Stimulated activated CD8-positive, alpha-beta memory T cell treated with anti-CD3 and anti-CD28 coated beads, Interleukin-15, amount 100 ng/mL, for 1 hour (primary cell): ENCODE measurements at places on chromosomes 7 and 10.

DNA sequence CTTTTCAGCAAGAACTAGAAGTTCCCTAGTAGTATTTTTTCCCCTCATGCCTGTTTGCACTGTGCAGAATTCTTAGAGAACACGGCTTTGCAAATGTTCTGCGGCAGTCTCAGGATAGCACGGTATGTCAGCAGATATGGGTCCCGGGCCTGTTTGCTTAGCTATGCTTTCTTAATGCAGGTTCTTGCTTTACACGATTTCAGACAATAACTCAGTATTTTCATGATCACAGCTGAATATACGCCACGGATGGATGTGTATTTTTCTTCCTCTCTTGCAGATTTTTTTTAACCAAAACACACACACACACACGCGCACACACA lies 137.3 kb downstream of the HECW1 start:
- DNase-seq: no peak

GRCh38 chr10:37643187-37643586 lies 214.2 kb downstream of the ZNF248 start:
- DNase-seq: no peak

GRCh38 chr10:69786791-69787190 lies 14.9 kb upstream of the COL13A1 start:
- DNase-seq: no peak

DNA sequence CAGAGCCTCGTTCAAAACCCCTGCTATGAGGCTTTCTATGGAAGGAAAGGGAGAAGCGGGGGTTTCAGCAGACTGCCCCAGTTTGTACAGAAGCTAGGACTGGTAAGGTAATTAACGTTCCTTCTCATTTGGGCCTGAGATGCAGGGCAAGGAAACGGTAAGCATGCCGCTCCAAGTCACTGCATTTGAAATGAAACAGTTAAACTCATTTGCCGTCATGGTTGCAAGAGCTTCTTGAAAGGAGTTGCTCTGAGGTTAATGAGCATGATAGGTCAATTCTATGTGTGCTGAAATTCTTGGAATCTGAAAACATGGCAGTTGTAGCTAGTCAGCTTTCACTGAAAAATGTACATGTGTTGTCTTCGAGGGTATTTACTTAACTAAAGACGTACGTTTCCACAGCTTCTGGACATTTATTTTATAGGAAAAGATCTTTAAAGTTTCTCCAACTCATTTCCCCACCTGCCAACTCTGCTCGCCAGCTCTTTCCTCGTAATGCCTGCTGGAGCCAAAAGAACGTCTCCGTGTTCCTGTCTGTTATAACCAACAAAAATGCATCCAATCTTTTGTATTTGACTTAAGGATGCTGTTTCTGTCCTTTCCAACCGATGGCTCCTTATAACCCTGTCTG lies 73.3 kb downstream of the ADAM12 start:
- DNase-seq: no peak

DNA sequence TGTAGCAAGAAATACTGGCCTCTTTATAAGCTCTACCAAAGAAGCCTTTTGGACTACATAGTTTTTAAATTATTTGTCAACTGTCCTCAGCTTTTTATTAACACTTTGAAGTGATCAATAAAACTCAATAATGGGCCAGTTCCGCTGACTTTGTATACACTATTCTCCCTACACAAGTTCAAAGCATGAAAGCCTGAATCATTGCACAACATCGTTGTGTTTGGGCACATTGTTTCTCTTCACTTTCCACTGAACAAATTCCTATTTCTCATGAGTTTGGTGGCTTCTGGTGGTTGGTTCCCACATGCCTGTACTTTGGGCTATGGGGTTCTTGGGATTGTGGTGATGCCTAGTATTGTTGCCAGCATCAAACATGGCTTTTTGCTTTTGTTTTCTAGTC lies 561.8 kb upstream of the LRRN3 start:
- DNase-seq: no peak

DNA sequence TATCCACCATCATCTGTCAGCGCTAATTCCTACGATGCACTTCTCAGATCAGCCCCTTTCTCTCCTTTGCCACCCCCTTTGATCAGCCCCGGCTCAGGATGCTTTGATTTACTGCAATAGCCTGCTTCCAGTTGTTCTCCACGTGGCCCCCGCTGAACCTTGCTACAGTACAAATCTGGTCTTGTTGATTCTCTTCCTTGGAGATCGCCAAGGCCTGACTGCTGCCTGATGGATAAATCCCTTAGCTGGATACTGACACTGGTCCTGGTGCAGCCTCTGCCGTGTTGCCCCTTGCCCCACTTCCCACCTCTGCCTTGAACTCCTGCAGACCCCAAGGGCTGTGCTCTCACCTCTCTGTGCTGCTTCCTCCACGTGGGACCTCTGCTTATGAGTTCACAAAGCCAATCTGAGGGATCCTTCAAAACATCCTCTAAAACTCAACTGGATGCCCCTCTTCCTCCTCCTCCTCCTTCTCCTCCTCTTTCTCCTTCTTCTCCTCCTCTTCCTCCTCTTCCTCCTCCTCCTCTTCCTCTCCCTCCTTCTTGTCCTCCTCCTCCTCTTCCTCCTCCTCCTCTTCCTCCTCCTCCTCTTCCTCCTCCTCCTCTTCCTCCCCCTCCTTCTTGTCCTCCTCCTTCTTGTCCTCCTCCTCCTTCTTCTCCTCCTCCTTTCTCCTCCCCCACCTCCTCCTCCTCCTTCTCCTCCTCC lies 15.3 kb downstream of the PLXNA4 start:
- DNase-seq: no peak

DNA sequence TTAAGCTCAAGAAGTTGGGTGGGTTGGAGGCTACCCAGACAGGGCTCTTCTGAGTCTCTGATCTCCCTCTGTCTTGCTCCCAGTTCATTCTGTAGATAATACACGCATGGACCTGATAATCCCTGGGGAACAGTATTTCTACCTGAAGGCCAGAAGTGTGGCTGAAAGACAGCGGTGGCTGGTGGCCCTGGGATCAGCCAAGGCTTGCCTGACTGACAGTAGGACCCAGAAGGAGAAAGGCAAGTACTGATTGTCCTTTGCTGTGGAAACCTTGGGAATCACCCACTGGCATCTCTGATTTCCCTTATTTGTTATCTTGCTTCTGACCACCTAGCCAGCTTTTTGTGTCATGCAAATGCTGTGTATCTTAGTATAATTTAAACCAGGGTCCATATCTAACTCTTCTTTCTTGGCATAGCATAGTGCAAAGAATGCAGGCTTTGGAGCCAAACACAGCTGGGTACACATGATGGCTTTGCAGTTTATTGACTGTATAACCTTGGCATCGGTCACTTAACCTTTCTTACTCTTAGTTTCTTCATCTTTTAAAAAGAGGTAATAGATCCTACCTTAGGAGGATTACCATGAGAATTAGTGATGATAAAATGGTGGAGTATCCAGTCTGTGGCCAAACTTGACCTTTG lies 18.0 kb downstream of the PLEKHA8 start:
- DNase-seq: no peak

DNA sequence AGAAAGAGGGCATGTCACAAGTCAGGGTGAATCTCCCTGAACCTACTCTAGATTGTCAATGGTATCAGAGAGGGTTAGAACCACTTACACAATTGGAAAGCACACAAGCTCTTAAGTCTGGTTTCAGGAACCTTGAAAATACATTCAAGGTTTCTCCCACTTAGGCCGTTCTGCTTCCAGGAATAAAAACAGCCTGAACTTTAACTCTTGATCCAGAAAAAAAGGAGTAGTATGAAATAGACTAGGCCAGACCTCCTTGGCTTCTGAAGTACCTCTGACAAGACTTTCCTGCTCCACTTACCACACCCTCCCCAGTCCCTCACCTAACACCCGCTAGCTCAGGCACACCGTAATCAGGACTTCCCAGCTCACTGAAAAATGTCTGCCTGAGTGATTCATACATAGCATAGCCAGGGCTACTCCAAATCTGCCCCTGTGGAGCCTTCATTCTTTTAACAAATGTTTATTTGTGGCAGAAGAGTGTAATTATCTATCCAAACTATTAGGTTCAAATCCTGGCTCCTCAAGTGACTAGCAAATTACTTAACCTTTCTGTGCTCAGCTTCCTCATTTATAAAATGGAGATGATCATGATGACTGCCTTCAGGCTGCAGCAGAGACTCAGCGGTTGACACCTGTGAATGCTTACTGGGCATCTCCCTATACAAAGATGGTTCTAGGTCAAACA lies 30.3 kb upstream of the IL6 start:
- no peak for DNase-seq

- no peak for DNase-seq
Measured at GRCh38 chr10:5958077-5958476, 19.3 kb downstream of the IL15RA start.

DNA sequence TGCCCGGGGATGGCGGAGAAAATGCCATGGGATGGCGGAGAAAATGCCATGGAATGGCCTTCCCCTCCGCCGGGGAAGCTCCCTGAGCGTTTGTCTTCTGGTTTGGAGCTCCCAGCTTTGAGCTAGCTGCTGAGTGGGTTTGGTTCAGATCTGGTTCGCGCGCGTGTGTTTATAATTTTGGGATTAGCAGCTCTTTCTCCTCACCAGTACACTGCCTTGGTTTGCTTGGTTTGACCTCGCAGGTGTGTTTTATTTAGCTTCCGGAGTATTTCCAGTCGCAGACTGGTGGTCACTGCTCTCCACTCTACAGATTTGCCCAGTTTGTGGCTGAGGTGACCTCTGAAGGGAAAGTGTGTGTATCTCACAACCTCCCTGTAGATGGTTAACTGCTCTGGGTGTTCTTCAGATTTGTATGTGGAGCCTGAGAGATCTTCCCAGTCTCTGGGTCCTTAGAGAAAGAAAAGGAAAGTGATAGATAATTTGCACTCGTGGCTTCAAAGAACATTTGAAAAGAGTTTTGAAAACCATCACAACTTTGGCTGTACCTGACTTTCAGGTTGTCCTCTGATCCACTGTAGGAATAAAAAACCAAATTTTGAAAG lies 597 bp downstream of the ZNF277 start:
- DNase-seq: no peak

DNA sequence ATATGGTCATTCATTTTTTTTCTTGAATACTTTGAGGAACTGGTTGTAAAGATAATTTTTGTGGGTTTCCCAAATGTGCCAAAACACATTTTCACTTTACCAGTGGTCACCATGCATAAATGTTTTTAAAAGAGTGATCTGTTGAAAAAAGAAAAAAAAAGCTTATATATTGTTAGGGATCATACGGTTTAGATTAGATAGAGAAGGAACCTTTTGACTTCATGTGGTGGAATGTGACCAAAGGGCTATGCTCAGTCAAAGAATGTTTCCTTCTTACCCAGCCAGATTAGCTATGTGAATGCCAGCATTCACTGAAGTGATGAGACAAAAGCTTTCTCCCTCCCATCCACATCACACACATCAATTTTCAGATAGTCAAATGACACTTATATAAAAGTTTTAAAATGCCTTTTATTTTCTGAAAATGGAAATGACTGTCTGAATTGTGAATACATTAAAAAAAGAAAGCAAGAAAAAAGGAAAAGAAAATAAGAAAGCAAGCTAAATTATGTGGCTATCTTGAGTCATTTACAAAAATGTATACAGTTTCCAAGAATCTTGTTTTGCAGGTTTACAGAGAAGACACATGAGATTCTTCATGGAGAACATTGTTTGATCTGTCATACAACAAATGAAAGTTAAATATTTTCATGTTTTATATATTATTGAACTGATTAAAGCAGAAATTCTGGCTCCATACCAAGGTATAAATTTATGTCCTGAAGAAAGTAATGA lies 8.6 kb upstream of the CPED1 start:
- no peak for DNase-seq

DNA sequence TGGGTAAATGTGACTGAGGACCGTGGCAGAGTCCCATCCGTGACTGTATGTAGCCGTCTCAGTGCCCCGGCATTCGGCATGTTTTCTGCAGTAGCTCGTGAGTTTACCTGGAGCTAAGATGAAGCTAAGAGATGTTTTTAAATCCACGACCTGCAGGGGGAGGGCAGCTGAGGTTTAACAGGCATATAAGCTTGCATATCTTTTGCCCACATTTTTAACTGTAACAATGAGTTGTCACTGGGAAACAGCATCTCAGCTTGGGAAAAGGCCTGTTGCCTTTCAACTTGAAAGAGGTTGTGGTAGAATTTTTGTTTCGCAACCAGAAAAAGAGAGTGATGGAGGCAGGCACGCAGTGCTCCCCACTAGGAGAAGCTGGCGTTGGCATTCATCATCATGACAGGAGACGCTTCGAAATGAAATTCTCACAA lies 77.7 kb downstream of the CELF2 start:
- no peak for DNase-seq

- DNase-seq: no peak
Measured at GRCh38 chr7:32582036-32582435, 86.7 kb downstream of the AVL9 start.

- no peak for DNase-seq
Measured at GRCh38 chr7:92547579-92547978, 19.0 kb downstream of the RBM48 start.

DNA sequence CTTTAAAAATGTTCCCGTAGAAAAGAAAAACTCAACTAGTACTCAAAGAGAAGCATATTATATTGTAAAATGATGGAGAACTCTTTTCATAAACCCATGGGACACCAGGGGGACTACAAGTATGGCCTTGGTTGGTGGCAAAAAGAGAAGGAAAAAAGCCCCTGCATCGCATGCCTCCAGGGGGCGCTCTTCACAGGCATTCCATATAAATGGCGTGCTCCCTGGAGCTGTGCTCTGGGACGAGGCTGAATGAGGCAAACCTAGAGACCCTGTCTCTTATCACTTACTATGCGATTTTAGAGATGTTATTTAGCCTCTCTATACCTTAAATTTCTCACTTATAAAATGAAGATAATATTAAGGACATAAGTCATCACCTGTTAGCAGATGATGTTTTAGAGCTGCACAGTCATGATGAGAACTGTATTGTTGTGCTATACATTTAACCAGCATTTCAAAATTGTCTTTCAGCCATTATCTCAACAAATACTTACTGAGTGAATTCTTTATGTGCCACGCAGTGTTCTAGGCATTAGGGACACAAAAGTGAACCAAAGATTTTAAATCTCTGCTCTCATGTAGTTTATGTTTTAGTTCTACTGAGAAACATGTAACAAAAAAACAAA lies 105.8 kb downstream of the ARHGAP21 start:
- peak; percentile 9 for DNase-seq
